ENCODE measurements at places on chromosomes 3 and 15. TPM values are rescaled to one million over a fixed set of nuclear protein-coding genes. Genes with fewer than 3 reads are reported as not detected.

LIPC gene
- not detected for polyA plus RNA-seq

HCLS1 gene
- 0.53 TPM for polyA plus RNA-seq

MYO5C gene
- 7.7 TPM for polyA plus RNA-seq

NXPE3 gene
- 10.9 TPM for polyA plus RNA-seq

LTF gene
- polyA plus RNA-seq, result 0.36 TPM

DPPA2 gene
- 6.6 TPM for polyA plus RNA-seq

CD276 gene
- 158 TPM for polyA plus RNA-seq

POPDC2 gene
- polyA plus RNA-seq, result 1.2 TPM

FOXB1 gene
- 2.7 TPM for polyA plus RNA-seq

ZPLD1 gene
- polyA plus RNA-seq, result not detected

CAND2 gene
- 8.7 TPM for polyA plus RNA-seq

HRG gene
- polyA plus RNA-seq, result not detected

VWA5B2 gene
- 0.53 TPM for polyA plus RNA-seq

ZCWPW2 gene
- 0.11 TPM for polyA plus RNA-seq

MELTF gene
- polyA plus RNA-seq, result 1.7 TPM

SLC7A14 gene
- 0.21 TPM for polyA plus RNA-seq

DGKG gene
- 0.48 TPM for polyA plus RNA-seq

MEX3B gene
- 13.6 TPM for polyA plus RNA-seq

BUB1B gene
- 48.9 TPM for polyA plus RNA-seq

DPH6 gene
- 14.5 TPM for polyA plus RNA-seq

TMEM158 gene
- polyA plus RNA-seq, result 17.5 TPM

TWF2 gene
- 90.4 TPM for polyA plus RNA-seq

PIK3CB gene
- 7.1 TPM for polyA plus RNA-seq

TMEM108 gene
- polyA plus RNA-seq, result 30.2 TPM

CYP1A2 gene
- not detected for polyA plus RNA-seq

TRIM71 gene
- polyA plus RNA-seq, result 53.7 TPM

GOLGA8Q gene
- polyA plus RNA-seq, result not detected

LRRC57 gene
- polyA plus RNA-seq, result 5.0 TPM
